ENCODE measurements at places on chromosomes 12 and 14.

DNA sequence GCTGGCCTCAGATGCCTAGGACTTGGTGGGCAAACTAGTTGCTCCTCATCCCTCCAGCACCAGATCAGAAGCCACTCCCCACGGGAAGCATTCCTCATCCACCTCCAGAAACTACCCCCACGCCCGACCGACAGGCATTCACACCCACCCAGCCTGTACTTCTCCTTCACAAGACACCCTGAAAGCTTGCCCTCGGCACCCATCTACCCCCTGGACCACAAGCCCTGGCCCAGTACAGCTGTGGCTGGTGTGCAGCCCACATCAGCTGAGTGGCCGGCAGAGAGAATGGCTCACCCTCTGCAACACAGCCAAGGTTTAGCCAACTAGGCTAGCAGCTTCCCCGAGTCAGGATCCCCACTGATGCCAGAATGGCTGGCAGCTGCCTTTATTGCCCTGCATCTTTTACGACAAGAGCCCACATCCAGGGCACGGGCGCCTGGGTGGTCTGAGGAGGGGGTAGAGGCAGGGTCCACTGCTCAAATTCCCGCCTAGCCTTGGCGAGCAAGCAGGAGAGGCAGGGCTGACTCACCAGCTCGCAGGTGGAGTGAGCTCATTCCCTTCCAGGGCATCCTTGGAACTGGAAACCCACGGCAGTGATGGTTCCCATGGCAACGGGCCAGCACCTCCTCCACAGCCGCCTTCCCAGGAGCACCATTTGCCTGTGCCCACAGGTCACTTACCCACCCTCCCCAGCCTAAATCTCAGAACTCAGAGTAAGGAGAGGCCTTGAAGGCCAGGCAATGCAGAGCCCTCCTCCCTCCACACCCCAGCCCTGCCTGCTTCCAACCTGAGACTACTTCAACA is 17.1 kb downstream of the ACTN1 start:
- DNase-seq: no peak

DNA sequence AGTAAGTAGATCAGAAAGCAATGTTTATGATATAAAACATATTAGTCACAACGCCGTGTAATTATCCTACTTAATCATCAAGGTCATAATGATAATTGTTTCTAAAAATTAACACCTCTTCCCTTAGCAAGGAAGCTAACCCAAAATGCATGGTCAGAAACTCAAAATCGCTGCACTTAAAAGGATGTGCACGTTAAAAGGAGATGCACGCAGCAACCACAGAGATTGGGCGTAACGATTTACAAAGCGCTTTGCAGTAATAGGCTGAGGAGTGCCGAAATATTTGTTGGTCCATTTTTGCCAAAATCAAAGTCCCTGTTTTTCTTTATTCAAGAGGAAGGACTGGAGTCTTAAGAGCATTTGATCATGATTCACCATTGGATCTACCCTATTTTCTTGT is 1077.2 kb downstream of the VRK1 start:
- no peak for DNase-seq

GRCh38 chr12:123232472-123232806 is 502 bp downstream of the MPHOSPH9 start:
- DNase-seq: no peak

DNA sequence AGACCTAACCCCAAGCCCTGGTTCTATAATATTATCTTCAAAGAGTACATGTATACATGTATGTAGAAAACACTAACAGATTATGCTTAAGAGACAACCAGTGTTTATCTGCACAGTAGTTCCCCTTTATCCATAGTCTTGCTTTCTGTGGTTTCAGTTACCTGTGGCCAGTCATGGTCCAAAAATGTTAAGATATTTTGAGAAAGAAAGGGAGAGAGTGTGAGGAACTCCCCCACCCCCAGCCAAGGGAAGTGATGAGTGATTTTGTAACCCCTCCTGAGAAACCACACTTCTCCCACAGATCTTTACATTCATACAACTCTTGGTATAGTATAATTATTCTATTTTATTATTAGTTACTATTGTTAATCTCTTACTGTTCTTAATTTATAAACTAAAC is 77.3 kb upstream of the CNTN1 start:
- DNase-seq: no peak

- no peak for DNase-seq
Observed at GRCh38 chr12:59087077-59087673, 166.9 kb upstream of the LRIG3 start.

- DNase-seq: no peak
Observed at GRCh38 chr14:101045511-101045910, 142.0 kb upstream of the RTL1 start.

DNA sequence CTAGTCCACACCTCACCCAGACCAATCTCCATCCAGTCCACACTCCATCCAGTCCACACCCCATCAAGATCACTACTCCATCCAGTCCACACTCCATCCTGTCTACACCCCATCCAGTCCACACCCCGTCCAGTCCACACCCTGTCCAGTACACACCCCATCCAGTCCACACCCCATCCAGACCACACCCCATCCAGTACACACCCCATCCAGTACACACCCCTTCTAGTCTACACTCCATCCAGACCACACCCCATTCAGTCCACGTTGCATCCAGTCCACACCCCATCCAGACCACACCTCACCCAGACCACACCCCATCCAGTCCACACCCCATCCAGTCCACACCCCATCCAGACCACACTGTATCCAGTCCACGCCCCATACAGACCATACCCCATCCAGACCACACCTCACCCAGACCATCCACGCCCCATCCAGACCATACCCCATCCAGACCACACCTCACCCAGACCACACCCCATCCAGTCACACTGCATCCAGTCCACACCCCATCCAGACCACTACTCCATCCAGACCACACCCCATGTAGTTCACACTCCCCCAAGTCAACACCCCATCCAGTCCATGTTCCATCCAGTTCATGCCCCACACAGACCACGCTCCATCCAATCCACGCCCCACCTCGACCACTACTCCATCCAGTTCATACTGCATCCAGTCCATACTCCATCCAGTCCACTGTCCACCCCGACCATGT is 116.6 kb upstream of the RTL1 start:
- DNase-seq: peak; percentile 37

GRCh38 chr12:108167974-108168373 is 38.9 kb downstream of the WSCD2 start:
- no peak for DNase-seq

- peak; percentile 65 for DNase-seq
Observed at GRCh38 chr14:100341301-100342031, 18.3 kb downstream of the SLC25A47 start.

DNA sequence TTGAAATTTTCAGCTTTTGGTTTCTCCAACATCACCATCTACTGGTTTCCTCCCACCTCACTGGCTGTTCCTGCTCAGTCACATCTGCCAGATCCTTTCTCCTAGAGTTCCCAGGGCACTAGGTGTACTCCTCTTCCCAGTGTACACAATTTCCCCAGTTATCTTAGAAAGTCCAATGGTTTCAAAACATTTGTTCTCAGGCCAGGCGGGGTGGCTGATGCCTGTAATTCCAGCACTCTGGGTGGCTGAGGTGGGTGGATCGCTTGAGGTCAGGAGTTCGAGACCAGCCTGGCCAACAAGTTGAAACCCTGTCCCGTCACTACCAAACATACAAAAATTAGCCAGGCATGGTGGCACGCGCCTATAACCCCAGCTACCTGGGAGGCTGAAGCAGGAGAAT is 60.7 kb downstream of the SPPL3 start:
- no peak for DNase-seq

DNA sequence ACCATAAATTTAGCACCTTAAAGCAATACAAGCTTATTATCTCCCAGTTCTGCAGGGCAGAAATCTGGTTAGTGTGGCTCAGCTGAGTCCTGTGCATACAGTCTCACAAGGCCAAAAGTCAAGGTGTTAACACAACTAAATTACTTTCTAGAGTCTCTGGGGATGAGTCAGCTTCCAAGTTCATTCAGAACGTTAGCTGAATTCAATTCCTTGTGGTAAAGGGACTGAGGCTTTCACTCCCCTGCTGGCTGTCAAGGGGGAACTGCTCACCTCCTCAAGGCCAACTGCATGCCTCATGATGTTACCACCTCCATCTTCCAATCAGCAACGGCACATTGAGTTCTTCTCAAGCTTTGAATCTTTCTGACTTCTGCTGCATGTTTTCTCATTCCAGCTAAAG is 27.6 kb downstream of the EML5 start:
- DNase-seq: no peak

Measured in suprapubic skin (tissue), 4 donors.